ENCODE measurements at places on chromosomes 4 and X.

GRCh38 chr4:15912961-15913630 is 25.4 kb downstream of the FGFBP1 start:
- no peaks in the 10 kb centered on the region for H3K36me3 ChIP-seq
- H3K4me1 ChIP-seq: peaks cover 44% of the 10 kb centered on the region
- no peak for DNase-seq
- H3K4me3 ChIP-seq: no peak overlapping the region
- H3K27ac ChIP-seq: peak overlapping the region; percentile 99
- H3K27me3 ChIP-seq: no peaks in the 10 kb centered on the region

- H3K36me3 ChIP-seq: no peaks in the 10 kb centered on the region
- no peaks in the 10 kb centered on the region for H3K27me3 ChIP-seq
- peaks cover 35% of the 10 kb centered on the region for H3K4me1 ChIP-seq
Measured at GRCh38 chr4:88967883-88968331, 89.1 kb downstream of the FAM13A start.

DNA sequence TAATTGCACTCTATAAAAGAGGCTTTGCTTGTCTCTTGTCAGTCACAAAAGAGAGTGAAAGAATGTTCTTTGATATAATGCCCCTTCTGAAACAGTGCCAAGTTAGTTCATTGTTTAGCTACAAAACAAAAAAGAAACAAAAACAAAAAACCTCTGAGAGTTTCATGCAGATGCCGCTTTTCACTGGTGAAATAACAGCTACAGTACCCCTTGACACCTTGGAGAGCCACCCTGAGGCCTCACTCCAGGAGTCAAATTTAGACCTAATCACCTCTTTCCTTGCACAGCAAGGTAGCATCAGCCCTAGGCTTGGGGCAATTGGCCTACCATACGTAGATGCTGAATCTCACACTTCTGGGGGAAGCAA is 185.2 kb downstream of the UNC5C start:
- H3K4me1 ChIP-seq: no peaks in the 10 kb centered on the region
- H3K27ac ChIP-seq: no peak overlapping the region
- no peaks in the 10 kb centered on the region for H3K27me3 ChIP-seq
- no peak overlapping the region for H3K4me3 ChIP-seq
- H3K36me3 ChIP-seq: no peaks in the 10 kb centered on the region
- DNase-seq: no peak

- no peak overlapping the region for H3K27ac ChIP-seq
- peak; percentile 39 for DNase-seq
- no peak overlapping the region for H3K4me3 ChIP-seq
Measured at GRCh38 chr4:149161247-149161646, 654.4 kb downstream of the IQCM start.

GRCh38 chrX:133598601-133599335 is 183.5 kb upstream of the GPC4 start:
- no peaks in the 10 kb centered on the region for H3K27me3 ChIP-seq
- no peaks in the 10 kb centered on the region for H3K36me3 ChIP-seq
- peak overlapping the region; percentile 14 for H3K4me3 ChIP-seq

DNA sequence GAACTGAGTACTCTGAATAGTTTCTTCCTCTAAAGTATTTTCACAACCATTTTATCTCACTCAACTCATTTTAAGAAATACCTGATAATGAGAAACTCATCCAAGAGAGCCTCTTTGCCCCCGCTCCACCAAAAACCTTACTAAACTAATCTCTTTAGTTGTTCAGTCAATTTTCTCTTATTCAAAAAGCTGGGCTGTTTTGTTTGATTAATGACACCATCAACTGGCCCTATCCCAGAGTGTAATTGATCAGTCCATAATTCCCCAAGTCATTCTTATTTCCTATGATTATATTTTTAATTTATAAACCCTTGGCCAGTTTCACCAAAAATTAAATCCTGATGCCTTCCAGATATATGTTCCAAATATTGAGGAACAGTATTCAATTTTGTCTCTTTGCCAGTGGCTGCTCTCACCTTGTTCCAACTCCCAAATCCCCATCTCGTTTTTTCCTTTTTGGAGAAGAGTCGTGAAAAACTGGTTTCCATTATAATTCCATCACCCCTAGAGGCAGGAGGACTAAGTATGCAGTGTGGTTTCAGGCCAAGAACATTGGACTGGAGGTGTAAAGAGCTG is 10.4 kb downstream of the LIMCH1 start:
- DNase-seq: no peak
- no peak overlapping the region for H3K27ac ChIP-seq
- no peaks in the 10 kb centered on the region for H3K4me1 ChIP-seq
- H3K27me3 ChIP-seq: no peaks in the 10 kb centered on the region

DNA sequence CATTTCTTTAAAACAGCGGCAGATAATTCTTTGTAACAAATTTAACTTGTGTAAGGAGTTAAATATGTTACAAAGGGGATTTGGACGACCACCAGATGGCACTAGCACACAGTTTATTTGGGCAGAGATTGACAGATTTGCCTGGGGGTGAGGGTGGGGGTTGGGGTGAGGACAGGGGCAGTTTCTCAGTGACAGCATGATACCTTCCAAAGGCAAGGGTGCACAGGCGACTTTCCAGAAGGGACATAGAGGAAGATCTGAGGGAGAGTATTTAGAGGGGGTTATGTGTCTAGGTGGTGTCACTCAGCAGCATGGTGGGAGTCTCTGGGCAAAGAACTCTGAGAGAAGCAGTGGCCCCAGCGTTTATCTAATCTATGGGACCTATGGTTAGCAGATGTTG is 9.6 kb upstream of the TMA16 start:
- H3K4me3 ChIP-seq: no peak overlapping the region
- H3K4me1 ChIP-seq: no peaks in the 10 kb centered on the region

- no peak overlapping the region for H3K27ac ChIP-seq
- H3K4me1 ChIP-seq: no peaks in the 10 kb centered on the region
- no peaks in the 10 kb centered on the region for H3K36me3 ChIP-seq
- no peak for DNase-seq
- peaks cover 28% of the 10 kb centered on the region for H3K27me3 ChIP-seq
- no peak overlapping the region for H3K4me3 ChIP-seq
Measured at GRCh38 chr4:111934314-111934713, 210.9 kb upstream of the FAM241A start.

DNA sequence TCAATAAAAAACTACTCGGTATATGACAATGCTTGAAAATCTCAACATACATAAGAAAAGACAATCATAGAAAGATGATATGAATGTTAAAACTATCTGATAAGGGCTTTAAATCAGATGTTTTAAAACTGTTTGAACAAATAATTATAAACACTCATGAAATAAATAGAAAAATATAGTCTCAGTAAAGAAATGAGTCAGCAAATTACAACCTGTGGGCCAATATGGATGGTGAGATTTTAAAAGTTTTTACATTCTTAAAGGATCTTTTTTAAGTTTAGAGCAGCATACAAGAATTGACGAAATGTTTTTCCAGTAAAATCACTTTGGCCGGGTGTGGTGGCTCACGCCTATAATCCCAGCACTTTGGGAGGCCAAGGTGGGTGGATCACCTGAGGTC is 83.1 kb downstream of the TEX11 start:
- no peaks in the 10 kb centered on the region for H3K4me1 ChIP-seq
- no peak for DNase-seq

DNA sequence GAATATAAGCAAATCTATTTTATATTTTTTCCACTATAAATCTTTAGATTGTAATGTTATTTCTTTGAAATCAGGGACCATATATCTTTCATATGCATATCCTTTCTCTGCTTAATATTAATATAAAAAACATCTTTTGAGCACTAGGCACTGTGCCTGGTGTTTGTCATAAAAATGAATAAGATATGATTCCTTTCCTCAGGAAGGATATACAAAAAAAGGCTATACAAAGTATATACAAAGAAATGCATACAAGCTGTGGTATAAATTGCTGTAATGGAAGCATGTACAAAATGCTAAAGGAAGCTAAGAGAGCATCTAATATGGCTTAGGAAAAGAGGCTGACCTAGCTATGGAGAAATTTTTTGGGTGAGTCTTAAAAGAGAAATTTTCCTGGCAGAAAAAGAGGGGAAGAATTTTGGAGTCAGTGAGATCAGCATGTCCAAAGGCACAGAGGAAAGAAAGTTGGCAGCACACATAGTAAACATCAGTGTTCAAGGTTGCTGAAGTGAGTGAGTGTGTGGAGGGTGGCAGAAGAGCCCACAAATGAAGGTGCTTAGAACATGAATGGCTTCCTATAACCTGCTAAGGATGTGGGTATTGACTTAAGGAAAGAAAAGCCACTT is 500.0 kb downstream of the SPRY1 start:
- no peaks in the 10 kb centered on the region for H3K27me3 ChIP-seq
- H3K4me1 ChIP-seq: no peaks in the 10 kb centered on the region
- H3K36me3 ChIP-seq: no peaks in the 10 kb centered on the region
- no peak overlapping the region for H3K4me3 ChIP-seq

GRCh38 chrX:143634309-143634662 is 1.6 kb downstream of the SLITRK4 start:
- peak overlapping the region; percentile 74 for H3K4me3 ChIP-seq
- no peak overlapping the region for H3K27ac ChIP-seq
- no peaks in the 10 kb centered on the region for H3K27me3 ChIP-seq
- no peaks in the 10 kb centered on the region for H3K4me1 ChIP-seq
- H3K36me3 ChIP-seq: no peaks in the 10 kb centered on the region

DNA sequence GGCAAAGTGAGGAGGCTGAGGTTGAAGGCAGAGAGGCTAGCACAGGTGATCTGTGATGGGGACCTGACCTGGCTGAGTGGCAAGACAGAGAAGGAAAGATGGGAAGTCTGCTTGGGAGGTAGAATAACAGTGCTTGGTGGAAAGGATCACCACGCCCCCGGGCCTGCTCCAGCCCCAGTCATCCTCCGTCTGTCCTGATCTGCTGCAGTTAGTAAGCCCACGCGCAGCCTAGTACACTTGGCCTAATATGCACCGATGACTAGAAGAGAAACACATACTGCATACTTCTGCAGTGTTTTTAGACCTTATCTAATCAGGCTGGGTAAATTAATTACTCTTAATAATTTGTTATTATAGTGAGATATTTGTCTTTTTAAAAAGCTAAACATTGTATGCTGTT is 103.7 kb upstream of the KLF3 start:
- no peak overlapping the region for H3K27ac ChIP-seq
- no peaks in the 10 kb centered on the region for H3K36me3 ChIP-seq
- no peak for DNase-seq
- peaks cover 12% of the 10 kb centered on the region for H3K4me1 ChIP-seq
- no peak overlapping the region for H3K4me3 ChIP-seq

DNA sequence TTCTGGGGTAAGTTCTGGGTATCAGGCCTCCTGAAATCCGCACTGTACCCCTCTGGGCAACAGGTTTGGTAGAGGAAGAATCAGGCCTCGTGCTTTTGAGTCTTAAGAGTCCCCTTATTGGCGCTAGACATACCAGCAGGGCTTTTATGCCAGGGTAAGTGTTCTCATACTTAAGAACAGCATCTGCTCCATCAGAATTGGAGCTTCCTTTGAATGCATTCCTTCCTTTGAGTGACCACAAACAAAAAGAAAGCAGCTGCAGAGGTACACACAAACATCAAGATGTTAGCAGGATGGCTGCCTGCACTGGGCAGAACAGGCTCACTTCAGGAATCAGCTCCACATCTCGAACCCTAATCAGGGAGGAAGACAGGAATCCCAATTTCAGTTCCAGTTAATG is 156.8 kb downstream of the MGST2 start:
- H3K27ac ChIP-seq: no peak overlapping the region
- H3K4me3 ChIP-seq: no peak overlapping the region
- H3K4me1 ChIP-seq: no peaks in the 10 kb centered on the region
- no peaks in the 10 kb centered on the region for H3K36me3 ChIP-seq
- no peak for DNase-seq

DNA sequence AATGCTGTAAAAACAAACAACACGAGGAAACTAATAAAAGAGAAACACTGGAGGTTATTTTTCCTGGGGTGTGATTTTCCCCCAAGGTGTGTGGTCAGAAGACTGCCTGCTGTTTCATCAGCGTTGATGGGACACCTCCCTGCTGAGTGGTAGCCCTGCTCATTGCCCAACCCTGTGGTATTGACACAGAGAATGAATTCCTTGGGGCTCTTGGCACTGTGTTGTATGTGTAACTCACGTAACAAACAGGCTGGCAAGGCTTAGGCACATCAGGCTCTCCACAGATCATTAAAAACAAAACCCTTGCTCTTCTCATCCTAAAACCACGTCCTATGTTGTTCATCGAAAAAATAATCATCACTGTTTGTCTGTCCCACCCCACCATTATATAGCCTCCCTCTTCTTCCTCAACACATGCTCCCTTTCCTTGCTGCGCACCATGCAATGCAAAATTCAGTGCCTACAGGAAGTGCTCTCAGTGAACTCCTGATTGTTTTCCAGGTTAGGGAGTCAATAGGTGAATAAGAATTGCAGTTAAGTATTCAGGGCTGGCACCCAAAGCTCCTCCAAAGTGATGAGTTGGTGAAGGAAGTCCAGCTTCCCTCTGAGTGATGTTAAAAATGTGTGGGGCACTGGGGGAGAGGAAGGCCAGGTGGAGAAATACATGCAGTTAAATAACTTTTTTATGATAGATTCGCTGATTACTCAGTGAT is 11.4 kb upstream of the PUDP start:
- H3K36me3 ChIP-seq: no peaks in the 10 kb centered on the region
- H3K4me3 ChIP-seq: peak overlapping the region; percentile 25
- H3K27me3 ChIP-seq: no peaks in the 10 kb centered on the region
- H3K4me1 ChIP-seq: peaks cover 23% of the 10 kb centered on the region

GRCh38 chrX:13732246-13733067 is 2.0 kb downstream of the TRAPPC2 start:
- H3K27ac ChIP-seq: no peak overlapping the region
- no peaks in the 10 kb centered on the region for H3K27me3 ChIP-seq
- peak overlapping the region; percentile 100 for H3K4me3 ChIP-seq
- H3K36me3 ChIP-seq: peaks cover 14% of the 10 kb centered on the region
- DNase-seq: no peak

DNA sequence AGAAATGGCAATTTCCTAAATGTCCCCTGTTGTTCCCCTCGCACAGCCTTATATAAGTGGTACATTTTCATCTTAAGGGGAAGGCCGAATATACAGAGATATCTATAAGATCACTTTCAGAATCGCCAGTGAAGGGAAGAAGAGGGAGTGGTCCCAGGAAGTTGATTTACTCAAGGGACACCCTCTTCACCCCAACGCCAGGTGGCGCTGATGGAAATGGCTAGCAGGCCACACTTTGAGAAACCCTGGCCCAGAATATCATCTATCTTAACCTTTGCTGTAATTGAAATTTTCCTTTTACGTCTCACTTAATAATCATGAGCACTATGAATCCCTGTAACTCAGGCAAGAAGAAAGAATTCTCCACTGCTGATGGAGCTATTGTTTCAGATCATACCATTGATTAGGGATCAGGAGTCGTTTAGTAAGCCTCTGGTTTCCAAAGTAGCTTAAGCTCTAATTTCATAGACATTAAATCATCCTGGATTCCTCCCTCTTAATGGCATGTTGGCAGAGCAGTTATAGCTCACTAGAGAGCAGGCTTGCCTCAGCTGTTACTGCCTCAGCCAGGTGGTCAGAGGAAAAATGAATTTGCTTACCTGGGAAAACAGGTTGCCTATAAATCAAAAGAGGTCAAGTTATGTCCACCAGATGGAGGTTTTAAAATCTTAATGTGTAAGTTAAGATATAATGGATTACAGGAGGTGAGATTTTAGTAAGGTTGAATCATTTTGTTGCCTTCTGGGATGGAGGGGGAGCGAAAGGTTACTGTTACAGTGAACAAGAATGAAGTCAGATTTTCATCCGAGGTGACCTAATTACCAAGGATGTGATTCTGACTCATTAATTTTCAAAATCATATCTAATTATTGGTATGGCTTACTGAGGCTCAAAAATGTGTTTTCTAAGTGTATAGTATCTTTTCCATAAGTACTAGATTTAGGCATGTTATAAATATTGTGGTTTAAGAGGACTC is 941.2 kb upstream of the TENM3 start:
- H3K27me3 ChIP-seq: no peaks in the 10 kb centered on the region

GRCh38 chrX:7996414-7996813 is 69.2 kb upstream of the PNPLA4 start:
- H3K27me3 ChIP-seq: no peaks in the 10 kb centered on the region
- H3K27ac ChIP-seq: no peak overlapping the region
- no peak overlapping the region for H3K4me3 ChIP-seq
- H3K36me3 ChIP-seq: no peaks in the 10 kb centered on the region

All from PC-3 (cell line).